ENCODE measurements at places on chromosomes 6 and 20. TPM values are rescaled to one million over a fixed set of nuclear protein-coding genes. Genes with fewer than 3 reads are reported as not detected.

RAB32 gene
- total RNA-seq: 10.4 TPM

DNA sequence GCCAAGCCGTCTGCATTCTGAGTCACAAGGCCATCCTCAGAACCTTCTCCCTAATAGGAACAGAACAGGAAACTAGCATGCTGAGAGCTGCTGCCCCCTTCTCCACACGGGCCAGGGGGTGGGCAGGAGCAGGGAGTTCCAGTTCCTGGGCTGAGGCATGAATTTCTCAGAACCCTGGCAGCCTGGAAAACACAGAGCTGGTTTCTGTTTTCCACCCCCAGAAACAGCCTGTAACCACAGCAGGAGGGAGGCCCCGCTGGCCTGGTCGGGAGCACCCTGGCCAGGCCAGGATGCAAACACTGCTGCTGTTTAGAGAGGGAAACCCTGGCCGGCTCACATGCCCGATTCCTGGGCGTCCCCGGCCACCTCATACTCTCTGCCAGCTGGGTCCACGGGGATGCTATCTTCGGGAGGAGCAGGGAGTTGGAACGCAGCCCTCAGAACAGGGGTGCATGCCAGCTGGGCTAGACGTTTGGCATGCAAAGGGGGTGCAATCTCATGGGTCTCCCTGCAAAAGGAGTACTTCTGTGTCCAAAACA lies 130.1 kb downstream of the NFATC2 start:
- no peak for DNase-seq

DNA sequence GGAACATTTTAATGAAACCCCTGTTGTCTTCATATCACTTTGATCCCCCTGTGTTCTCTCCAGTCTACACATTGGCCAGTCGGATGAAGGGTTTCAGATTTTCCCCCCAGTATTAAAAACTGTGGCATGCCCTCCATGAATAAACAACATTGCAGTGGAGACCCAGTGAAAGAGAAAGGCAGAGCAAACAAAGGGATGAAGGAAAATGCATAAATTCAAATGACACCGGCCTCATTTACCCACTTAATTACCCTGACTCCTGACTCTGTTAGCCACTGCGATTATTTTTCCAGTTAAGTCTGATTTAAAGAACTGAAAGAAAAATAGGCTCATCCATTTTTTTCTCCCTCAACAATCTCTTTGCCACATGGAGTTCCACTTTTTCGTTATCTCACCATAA lies 569.2 kb downstream of the TFAP2B start:
- DNase-seq: no peak

DNA sequence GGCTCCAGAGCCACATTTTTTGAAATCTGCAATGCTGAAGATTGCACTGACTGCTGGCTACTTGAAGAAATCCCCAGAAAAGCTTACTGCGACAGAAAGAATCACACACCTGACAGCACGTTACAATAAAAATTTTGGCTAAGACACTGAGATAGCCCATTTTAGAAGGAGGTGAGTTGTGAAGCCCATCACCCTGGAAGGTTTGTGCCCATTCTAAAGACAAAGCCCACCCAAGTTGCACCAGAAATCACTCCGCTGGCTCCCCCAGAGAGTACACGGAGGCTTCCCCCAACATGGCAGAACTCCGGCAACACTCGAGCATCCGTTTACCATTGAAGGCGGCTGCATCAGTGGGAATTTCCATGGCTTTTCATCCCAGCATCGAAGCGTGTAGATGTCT lies 29.4 kb downstream of the LPA start:
- no peak for DNase-seq

DNA sequence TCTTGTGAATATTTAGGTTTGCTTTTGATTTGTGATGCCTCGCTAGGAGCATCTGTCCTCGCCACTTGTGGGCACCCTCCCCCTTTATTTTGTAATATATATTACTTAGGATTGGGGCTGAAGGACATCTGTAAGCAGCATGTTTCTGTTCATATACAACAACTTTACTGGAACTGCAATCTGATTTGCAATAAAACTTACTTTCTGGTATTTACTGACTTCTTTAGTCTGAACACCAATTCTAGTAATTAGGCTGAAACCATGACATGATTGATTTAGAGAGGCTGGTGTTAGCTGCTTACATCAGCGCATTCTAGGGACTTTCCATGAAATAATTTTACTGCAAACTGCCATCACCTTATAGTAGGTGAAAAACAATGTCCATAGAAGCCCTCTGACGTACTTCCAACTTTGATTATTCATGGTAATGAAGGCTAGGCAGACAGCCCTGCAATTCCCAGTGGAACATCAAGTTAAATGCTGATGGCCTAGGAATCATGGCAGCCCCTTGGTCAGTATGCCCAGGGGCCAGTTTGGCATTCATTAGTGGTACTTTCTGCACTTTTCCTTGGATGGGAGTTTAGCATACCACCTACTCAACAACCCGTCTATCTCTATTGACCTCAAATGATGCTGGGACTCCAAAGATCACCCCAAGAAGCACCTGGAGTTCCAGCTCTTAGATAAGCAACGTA lies 132.9 kb upstream of the MCHR2 start:
- DNase-seq: no peak

KIF25 gene
- total RNA-seq: 1.5 TPM

GRCh38 chr6:25002326-25003091 lies 66.7 kb upstream of the RIPOR2 start:
- no peak for DNase-seq

DNA sequence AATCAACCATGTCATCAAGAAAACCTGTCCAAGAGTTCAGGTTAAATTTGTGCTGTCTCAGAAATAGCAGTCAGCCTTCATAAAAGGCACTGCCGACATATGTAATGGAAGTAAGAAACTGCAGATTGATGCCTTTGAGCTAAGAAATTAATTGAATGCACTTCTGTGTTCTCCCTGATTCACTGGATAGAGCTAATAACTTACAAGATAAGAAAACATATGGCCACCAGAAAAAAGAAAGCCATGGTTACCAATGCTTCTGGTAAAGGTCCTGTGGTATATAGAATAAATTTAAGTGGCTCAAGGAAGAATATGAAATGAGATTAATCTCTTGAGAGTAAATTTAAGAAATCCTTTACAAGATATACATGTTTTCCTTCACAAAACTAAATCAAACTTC lies 242.5 kb upstream of the UFL1 start:
- DNase-seq: no peak

PSMB8 gene
- 20.2 TPM for total RNA-seq

CD24 gene
- total RNA-seq: 2,810 TPM

- no peak for DNase-seq
Observed at GRCh38 chr20:11740975-11741374, 176.7 kb upstream of the BTBD3 start.

DNA sequence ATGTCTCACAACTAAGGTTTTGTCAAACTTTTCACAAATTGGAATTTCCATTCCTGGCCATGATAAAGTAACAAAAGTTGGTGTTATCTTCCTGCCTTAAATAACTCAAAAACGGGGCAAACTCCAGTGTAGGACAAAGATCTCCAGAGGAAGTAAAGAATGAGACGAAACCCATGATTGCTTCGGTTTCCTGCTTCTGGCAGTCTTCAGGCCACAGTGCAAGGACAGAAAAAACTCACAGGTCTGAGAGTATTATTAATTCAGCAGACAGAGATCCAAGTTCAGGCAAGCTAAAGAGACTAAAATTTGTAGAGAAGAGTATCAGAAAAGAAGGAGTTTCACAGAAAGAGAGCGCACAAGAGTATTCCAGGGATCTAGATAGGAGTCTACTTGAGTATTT lies 64.8 kb upstream of the RCAN2 start:
- DNase-seq: no peak

GRCh38 chr6:48388044-48388443 lies 277.0 kb upstream of the PTCHD4 start:
- DNase-seq: no peak

CGA gene
- total RNA-seq: not detected

- DNase-seq: peak; percentile 87
Observed at GRCh38 chr20:32470025-32470861, 112.1 kb downstream of the ASXL1 start.

FNDC1 gene
- total RNA-seq: 0.38 TPM

- DNase-seq: no peak
Observed at GRCh38 chr6:41704028-41704427, 31.4 kb downstream of the TFEB start.

GRCh38 chr6:31351401-31352309 lies 5.3 kb downstream of the HLA-B start:
- DNase-seq: no peak

DNA sequence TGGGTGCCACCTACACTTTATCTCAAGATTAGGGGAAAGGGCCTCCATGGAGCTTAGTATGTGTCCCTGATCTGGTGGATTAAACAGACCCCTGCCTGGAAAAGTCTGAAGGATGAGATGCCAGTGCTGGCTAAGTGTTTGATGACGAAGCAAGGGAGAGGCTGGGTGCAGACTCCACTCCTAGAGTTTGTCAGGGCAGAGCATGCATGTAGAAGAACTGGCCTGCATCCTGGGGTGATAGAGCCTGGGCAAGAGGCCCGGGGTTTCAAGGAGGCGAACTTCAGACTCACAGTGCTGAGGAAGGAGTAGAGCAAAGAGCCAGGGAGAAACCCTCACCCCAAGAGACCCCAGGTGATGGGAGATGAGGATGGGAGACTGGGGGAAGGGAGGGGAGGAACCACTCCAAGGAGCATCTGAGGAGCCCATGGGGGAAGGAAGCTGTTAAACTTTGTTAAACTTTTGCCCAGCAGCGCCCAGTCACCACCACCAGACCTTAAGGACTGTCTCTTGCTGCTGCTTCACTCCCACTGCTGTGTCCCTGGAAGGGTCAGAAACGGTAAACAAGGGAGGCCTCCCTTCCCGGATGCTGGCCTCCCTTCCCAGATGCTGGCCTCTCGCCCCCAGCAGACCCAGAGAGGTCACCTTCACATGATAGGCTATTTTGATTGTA lies 61.6 kb downstream of the RPRD1B start:
- DNase-seq: no peak

SLC13A3 gene
- total RNA-seq: 8.6 TPM

DNA sequence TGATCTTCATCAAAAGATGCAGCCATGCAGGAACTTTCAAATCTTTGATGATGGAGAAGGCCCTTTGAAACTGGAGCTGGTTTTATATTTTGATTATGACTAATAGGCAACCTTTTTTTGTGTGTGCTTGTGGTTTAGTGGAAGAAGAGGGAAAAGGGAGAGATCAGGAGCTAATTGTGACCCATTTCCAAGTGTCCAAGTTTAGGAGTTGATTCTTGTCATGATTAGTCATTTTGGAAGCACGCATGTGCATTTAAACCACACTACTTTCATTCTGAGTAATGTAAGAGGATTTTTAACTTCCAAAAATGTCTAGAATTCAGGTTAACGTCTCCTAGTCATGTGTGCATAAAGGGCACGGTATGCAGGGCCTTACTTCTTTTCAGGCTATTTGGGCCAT lies 3.5 kb downstream of the FOXO3 start:
- DNase-seq: no peak

BMP5 gene
- 0.07 TPM for total RNA-seq

JPH2 gene
- 0.78 TPM for total RNA-seq

TBC1D20 gene
- total RNA-seq: 15.2 TPM

C20orf141 gene
- total RNA-seq: not detected

GRCh38 chr6:19805129-19805481 lies 32.1 kb upstream of the ID4 start:
- DNase-seq: peak; percentile 4

GRCh38 chr20:61434341-61434781 lies 182.3 kb downstream of the CDH4 start:
- no peak for DNase-seq

- peak; percentile 47 for DNase-seq
Observed at GRCh38 chr6:127366282-127367022, 23.0 kb upstream of the ECHDC1 start.

DNA sequence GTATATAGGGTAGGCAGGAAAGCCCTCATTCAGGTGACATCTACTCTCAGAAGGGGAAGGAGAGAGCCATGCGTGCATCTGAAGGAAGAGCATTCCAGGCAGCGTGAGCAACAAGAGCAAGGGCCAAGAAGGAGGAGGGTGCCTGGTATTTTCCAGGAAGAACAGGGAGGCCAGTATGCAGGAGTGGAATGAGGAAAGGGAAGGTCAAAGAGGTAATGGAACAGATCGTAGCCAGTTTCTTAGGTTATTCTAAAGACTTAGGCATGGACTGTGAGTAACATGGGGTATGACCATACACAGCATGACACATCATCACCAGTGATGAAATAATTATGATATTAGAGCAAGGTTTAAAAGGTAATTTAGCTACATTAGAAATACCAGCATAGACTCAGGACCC lies 24.1 kb downstream of the ALDH8A1 start:
- DNase-seq: peak; percentile 24

ZSCAN23 gene
- 3.1 TPM for total RNA-seq

C6orf15 gene
- total RNA-seq: not detected

DNA sequence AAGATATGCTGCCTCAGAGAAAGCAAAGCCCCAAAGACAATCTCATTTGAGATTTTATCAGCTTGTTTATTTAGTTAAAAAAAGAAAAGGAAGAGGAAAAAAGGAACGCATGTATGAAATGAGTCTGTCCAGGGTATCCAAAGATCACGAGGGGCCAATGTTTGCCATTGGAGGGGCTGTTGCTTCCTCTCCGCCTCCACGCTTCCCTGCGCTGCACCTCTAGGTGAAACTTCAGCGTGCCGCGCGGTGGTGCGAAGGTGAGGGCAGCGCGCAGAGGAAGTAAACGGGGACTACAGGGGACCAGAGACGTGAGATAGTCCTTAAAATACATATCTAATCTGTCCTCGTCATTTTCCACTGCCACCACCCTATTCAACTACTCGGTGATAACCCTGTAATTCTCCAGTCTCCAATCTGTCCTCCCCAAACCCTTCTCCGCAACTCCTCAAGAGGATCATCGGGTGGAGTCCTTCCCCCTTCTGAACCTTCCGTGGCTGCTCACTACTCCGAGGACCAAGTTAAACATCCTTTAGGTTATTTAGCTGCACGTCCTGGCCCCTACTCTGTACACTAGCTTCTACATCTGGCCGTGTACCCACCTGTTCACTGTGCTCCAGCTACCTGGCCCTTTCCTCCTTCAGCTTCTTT lies 1.1 kb upstream of the DCBLD1 start:
- peak; percentile 41 for DNase-seq

DNA sequence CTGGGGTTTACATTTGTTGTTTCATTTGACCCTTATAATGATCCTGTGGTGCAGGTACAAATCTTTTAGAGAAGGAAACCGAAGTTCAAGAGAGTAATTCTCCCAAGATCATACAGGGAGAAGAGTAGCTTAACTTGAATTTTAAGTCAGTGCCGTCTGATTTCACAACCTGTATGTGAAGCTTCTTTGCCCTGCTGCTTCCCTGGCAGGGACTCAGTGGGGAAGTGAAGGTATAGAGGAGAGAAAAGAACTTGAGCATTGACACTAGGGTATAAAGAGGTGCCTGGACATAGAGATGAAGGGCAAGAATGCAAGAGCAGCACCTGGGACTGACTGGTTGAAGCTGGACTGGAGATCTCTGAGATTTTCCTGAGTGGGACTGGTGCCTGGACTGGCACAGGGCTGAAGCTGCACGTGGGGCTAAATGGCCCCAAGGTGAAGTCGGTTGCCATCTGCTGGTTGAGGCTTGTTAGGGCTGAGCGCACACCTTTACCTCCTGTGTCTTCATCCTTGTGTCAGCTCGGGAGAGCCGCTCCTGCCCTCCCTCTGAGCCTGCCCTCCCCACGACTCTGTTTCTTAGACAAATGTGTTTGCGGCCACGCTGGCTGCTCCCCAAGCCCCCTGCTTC lies 41.8 kb downstream of the FARS2 start:
- peak; percentile 88 for DNase-seq

- no peak for DNase-seq
Observed at GRCh38 chr6:132964101-132964867, 149.9 kb downstream of the RPS12 start.

All from GM23338 (cell line).